ENCODE measurements at places on chromosomes 7 and 10. TPM values are rescaled to one million over a fixed set of nuclear protein-coding genes. Genes with fewer than 3 reads are reported as not detected.

LANCL2 gene
- total RNA-seq, result 14.2 TPM

GIMAP7 gene
- total RNA-seq, result not detected

MKX gene
- total RNA-seq, result not detected

GPAM gene
- total RNA-seq, result 6.8 TPM

MYOZ1 gene
- not detected for total RNA-seq

CHAT gene
- total RNA-seq, result not detected

TAS2R3 gene
- not detected for total RNA-seq

GRM3 gene
- total RNA-seq, result not detected

HTRA1 gene
- 52.8 TPM for total RNA-seq

PCBD1 gene
- 232 TPM for total RNA-seq

ZNF467 gene
- total RNA-seq, result 1.1 TPM

FAM25C gene
- 4.7 TPM for total RNA-seq

CNPY1 gene
- not detected for total RNA-seq

SEC31B gene
- 2.5 TPM for total RNA-seq

GIMAP2 gene
- total RNA-seq, result not detected

HMX2 gene
- total RNA-seq, result 0.10 TPM

CUBN gene
- 0.05 TPM for total RNA-seq

All from A549 treated with CpdA at 1 μM for 4 hours (cell line).